ENCODE measurements at places on chromosomes 6 and 20. TPM values are rescaled to one million over a fixed set of nuclear protein-coding genes. Genes with fewer than 3 reads are reported as not detected.

DNA sequence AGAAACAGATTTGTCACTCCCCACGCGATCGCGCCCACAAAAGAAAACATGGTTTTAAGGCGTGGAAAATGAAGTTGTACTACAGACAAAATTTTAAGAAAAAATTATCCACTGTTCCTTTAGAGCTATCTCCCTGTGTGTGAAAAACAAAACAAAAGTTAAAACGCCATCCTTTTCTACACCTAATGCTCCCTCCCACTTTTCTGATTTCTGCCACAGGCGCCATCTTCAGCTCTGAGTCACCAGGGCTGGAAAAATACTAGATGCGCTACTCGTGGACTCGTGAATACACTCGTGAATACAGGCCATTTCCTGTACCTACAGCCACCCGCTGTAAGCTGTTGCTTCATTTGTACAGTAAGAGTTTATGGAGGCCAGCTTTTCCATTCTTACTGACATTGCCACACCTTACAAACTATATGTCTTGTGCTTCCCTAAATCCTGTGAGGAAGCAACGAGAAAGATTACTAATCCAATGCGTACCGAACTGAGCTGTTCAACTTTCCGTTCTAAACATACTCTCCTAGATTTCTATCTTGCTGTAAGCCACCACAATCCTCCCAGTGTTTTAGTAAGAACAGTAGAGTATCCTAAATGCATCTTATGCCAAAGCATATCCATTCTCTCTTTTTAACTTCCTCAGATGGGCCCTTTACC is 773 bp upstream of the AHI1 start:
- DNase-seq = peak; percentile 89

DNA sequence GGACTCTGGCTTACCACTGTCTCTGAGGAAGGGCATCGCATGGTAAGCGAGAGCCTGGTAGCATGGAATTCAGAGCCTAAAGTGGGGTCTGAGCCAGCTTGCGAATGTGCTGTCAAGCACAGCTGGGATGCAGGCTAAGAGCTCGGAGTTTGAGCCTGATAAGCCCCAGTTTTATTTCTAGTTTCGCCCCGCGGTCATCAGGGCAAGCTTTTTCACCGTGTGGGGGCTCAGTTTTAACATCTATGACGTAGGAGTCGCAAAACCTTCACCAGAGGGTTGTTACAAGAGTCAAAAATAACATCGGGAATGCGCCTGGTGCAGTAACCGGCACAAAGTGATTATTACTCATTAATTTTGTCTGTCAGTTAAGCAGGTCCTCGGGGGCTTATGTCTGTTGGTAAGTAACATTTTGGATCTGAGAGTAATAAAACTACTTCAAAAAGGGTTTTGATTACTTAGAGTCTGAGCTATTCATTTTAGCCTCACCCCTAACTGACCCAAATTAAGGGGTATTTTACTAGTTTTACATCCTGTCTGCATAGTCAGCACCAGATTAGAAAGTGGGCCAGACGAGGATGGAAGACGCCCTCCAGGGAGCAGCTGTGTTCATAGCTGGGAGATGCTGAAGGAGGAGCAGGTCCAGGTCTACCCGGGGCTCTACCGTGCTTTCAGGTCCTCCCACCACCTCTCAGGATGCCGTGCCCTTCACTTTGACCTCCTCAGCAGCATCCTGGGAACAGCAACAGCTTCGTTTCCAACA is 29.7 kb downstream of the SLC22A23 start:
- DNase-seq = no peak

DNA sequence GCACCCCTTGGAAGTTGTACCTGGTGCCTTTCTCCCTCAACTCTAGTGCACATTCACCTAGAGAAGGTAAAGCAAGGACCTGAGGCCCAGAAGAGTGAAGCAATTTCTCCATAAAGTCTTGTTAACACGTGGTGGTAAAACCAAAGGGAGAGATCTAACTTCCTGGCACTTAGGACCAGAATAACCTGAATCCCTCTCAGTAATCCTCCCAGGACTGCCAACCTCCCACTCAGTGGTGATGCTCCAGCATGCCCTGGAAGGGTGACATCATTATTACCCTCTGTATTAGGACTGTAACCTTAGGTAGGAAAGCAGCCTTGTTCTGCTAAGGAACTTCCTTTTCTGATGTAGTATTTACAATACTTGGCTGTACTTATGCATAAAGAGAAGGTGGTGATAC is 330.6 kb upstream of the MARCKS start:
- DNase-seq = no peak

The COL11A2 gene
- total RNA-seq = 1.5 TPM

DNA sequence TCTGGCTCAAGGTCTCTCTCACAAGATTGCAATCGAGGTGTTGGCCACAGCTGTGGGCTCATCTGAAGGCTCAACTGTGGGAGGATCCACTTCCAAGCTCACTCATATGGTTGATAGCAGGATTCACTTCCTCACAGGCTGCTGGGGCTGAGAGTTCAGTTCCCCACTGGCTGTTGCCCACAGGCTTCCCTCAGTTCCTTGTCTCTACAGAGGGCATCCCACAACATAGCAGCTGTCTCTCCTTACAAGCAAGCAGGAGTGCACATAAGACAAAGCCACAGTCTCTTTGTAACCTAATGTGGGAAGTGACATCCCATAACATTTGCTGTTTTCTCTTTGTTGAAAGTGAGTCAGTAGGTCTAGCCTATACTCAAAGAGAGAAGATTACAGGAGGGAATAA is 14.0 kb downstream of the SPATS1 start:
- no peak for DNase-seq

The PLCB4 gene
- total RNA-seq = 32.4 TPM

GRCh38 chr6:135921188-135921587 is 69.7 kb downstream of the PDE7B start:
- DNase-seq = no peak

DNA sequence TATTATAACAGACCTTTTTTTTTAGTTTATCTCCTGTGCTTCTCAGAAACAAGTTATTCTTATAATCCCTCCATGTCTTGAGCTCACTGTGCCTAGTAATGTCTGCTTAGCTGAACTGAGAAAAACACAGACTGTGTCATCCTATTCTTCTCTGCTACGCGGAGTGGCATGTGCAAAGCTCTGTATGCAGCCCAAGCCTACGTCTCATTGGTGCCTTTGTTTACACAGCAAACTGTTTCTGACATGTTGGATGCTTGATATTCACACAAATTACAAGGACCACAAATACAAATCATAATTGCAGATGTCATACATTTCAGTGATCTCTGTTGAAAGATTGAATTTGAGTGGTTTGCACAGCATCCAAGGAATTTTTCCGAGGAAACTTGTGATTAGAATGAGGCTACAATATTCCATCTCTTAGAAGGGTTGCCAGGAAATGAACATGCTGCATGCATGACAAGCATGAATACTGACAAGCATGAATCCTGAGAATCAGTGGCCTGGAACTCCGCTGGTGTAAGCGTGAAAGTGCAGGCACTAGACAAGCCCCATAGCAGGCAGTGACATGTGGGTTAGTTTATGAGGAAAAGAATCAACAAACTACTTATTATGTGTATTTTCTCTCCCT is 128.4 kb upstream of the SGK1 start:
- DNase-seq = no peak

Data from right atrium auricular region (tissue), 2 donors.